Sigmoid colon (tissue), 7 donors: ENCODE measurements at places on chromosomes 13 and 19. TPM values are rescaled to one million over a fixed set of nuclear protein-coding genes. Genes with fewer than 3 reads are reported as not detected.
A peak's percentile ranks its signal among the peaks of the same experiment; 100 is the strongest.

- no peaks in the 10 kb centered on the region for H3K36me3 ChIP-seq
- DNase-seq: no peak
- H3K27me3 ChIP-seq: no peaks in the 10 kb centered on the region
Measured at GRCh38 chr13:31826521-31826920, 87.2 kb downstream of the RXFP2 start.

SUGP1 gene
- 36.7 TPM for polyA plus RNA-seq

KRTDAP gene
- polyA plus RNA-seq: not detected

- no peak overlapping the region for H3K4me3 ChIP-seq
- H3K4me1 ChIP-seq: no peaks in the 10 kb centered on the region
- H3K27me3 ChIP-seq: peaks cover 47% of the 10 kb centered on the region
- DNase-seq: peak; percentile 72
Measured at GRCh38 chr19:13588957-13589833, 82.9 kb upstream of the CACNA1A start.

GRCh38 chr13:45511310-45512097 is 46.8 kb downstream of the COG3 start:
- no peak for DNase-seq
- no peaks in the 10 kb centered on the region for H3K4me1 ChIP-seq
- H3K27me3 ChIP-seq: no peaks in the 10 kb centered on the region
- H3K36me3 ChIP-seq: peaks cover 33% of the 10 kb centered on the region
- H3K4me3 ChIP-seq: no peak overlapping the region

DNA sequence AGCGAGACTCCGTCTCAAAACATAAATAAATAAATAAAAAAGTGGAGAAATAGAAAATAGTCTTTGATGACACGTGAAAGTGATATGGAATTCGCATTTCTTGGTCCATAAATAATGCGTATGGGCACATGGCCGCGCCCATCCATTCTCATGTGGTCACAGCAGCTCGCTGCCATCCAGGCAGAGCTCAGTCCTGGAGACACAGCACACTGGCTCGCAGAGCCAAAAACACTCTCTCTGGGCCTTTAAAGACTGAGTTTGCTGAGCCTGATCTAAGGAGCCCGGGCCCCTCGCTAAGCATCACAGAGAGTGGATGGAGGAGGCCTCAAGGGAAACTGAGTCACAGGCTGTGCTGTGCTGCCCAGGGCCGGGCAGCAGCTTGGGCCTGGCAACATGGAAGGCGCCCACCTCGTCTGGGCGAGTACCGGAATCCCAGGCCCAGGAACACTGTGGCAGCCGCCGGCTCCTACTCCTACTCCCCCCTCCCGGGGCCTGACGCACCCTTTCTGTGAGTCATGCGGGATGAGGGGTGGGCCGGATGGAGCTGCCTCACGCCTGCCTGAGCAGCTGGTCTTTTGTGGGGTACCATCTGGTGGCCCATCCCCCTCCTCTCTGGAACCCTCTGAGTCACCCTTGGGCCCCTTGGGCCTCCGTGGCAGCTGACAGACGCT is 28.9 kb upstream of the CACTIN start:
- H3K36me3 ChIP-seq: peaks cover 97% of the 10 kb centered on the region
- peak overlapping the region; percentile 57 for H3K27ac ChIP-seq
- no peaks in the 10 kb centered on the region for H3K27me3 ChIP-seq
- H3K4me3 ChIP-seq: no peak overlapping the region
- no peaks in the 10 kb centered on the region for H3K4me1 ChIP-seq
- no peak for DNase-seq

TUBA3C gene
- polyA plus RNA-seq: not detected

DNA sequence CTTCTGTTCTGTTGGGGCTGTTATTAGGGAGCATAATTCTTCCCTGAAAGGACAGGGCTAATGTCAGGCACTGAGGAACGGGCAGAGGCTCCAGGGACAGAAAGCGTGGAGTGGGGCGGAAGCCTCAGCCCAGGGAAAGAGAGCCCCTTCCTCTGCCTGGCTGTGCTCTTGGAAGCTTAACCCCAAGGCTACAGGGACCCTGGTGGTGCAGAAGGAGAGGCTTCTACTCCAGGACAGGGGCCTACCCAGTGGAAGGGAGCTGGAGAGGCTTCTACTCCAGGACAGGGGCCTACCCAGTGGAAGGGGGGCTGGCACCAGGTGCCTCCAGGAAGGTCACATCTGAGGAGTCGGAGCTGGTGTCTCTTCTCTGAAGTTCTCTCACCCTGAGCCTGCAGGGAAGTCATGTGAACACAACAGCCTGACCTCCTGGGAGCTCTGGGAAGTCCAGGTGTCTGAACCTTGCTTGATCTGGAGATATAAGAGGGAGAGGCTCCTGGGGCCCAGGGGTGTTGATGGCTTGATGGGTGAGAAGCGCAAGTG is 159.5 kb upstream of the SOX1 start:
- peak; percentile 41 for DNase-seq
- no peaks in the 10 kb centered on the region for H3K4me1 ChIP-seq
- H3K36me3 ChIP-seq: no peaks in the 10 kb centered on the region
- no peaks in the 10 kb centered on the region for H3K27me3 ChIP-seq
- H3K27ac ChIP-seq: no peak overlapping the region
- no peak overlapping the region for H3K4me3 ChIP-seq

- H3K27ac ChIP-seq: no peak overlapping the region
- H3K4me1 ChIP-seq: no peaks in the 10 kb centered on the region
- no peak for DNase-seq
- H3K4me3 ChIP-seq: no peak overlapping the region
- no peaks in the 10 kb centered on the region for H3K36me3 ChIP-seq
Measured at GRCh38 chr13:111552891-111553655, 232.6 kb downstream of the TEX29 start.

DNA sequence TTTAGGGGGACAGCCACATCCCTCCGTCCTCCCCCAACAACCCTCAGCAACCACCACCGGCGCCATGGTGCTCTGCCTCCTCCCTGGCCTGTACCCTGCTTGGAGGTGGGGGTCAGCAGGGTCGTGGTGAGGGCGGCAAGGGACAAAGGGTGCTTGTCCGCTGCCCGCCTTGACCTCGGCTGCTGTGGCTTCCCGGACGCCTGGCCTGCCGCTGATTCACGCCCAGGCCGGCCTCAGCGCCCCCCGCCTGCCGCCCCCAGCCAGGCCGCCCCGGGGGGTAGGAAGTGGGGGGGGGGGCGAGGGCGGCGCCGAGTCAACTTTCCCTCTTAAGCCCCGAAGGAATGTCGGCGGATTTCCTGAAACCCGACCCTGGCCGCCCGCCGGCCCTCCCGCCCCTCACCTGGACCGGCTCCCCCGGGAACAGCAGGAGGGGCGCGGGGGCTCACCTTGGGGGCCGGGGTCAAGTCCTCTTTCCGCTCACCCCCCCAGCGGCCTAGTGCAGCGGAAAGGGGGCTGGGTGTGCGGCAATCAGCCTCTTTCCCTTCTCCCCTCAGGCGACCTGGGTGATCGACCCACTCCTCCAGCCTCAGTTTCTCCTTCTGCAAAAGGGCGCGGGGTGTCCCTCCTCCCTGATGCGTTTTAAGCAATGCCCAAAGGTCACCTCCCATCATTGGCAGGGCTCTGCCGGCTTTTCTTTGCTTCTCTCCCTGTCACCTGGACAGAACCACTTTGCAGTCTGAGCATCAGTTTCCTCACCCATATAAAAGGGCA is 1.9 kb upstream of the TMEM59L start:
- no peak for DNase-seq
- no peak overlapping the region for H3K27ac ChIP-seq
- peaks cover 48% of the 10 kb centered on the region for H3K4me1 ChIP-seq
- peaks cover 96% of the 10 kb centered on the region for H3K27me3 ChIP-seq
- no peak overlapping the region for H3K4me3 ChIP-seq

DNA sequence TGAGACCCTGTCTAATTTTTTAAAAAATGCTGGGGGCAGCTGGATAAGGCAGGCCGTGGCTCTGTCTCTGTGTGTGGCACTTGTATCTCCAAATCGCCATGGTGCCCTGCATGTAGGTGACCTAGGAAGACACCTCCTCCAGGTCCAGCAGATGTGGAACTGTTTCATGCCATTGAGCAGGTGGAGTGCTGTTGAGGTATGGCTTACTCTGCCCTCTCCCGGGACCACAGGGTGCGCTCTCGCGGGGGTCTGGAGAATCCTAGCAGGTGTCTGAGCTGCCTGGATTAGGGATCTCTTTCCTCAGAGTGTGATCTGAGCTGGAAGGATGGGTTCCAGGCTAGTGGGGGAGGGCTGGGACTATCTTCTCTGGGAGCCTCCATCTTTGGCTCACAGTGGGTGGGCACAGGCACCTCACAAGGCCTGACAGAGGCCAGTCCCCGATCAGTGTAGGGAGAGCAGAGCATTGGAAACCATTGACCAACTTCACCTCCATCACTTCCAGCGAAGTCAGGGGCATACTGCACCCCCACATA is 67.7 kb upstream of the TM9SF2 start:
- H3K4me1 ChIP-seq: no peaks in the 10 kb centered on the region
- H3K27ac ChIP-seq: no peak overlapping the region
- no peaks in the 10 kb centered on the region for H3K27me3 ChIP-seq
- H3K4me3 ChIP-seq: no peak overlapping the region
- no peak for DNase-seq

DNA sequence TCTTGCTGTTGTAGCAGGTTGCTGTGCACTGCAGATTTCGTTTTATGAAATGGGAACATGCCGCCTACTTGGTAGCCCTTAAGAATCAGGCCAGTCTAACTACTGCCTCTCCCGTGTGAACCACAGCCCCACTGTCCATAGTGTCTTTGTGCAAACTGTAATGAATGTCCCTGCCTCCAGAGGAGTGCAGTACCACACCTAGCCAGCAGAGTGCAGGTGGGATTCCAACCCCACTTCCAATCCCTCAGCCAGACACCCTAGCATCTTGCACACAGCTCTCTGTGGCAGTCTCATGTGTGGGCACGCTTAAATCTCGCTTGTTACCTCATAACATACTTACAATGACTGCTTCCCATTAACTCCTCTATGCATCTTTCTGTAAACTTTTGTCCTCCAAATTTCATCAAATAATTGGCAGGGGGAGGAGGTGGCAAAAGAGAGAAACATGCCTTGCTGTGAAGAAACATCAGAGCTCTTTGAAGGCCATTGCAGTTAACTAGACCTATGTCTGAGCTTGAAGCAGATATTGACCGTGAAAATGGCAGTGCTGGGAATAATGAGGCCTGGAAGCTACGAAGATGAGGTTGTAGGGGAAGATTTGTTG is 47.2 kb downstream of the ZAR1L start:
- H3K27ac ChIP-seq: no peak overlapping the region
- DNase-seq: no peak
- no peak overlapping the region for H3K4me3 ChIP-seq
- H3K4me1 ChIP-seq: peaks cover 6% of the 10 kb centered on the region
- no peaks in the 10 kb centered on the region for H3K27me3 ChIP-seq

GRCh38 chr19:5873617-5874199 is 3.4 kb upstream of the FUT5 start:
- no peak for DNase-seq
- H3K27me3 ChIP-seq: no peaks in the 10 kb centered on the region
- H3K36me3 ChIP-seq: no peaks in the 10 kb centered on the region
- no peak overlapping the region for H3K4me3 ChIP-seq
- no peak overlapping the region for H3K27ac ChIP-seq

SERPINE3 gene
- not detected for polyA plus RNA-seq

- no peak overlapping the region for H3K4me3 ChIP-seq
- peaks cover 10% of the 10 kb centered on the region for H3K27me3 ChIP-seq
- H3K27ac ChIP-seq: no peak overlapping the region
- H3K4me1 ChIP-seq: no peaks in the 10 kb centered on the region
- H3K36me3 ChIP-seq: no peaks in the 10 kb centered on the region
Measured at GRCh38 chr19:50546527-50547221, 21.6 kb downstream of the LRRC4B start.

GRCh38 chr13:43009506-43009905 is 13.9 kb upstream of the DNAJC15 start:
- H3K36me3 ChIP-seq: no peaks in the 10 kb centered on the region
- no peaks in the 10 kb centered on the region for H3K4me1 ChIP-seq
- no peak for DNase-seq
- no peak overlapping the region for H3K4me3 ChIP-seq
- H3K27ac ChIP-seq: no peak overlapping the region

DNA sequence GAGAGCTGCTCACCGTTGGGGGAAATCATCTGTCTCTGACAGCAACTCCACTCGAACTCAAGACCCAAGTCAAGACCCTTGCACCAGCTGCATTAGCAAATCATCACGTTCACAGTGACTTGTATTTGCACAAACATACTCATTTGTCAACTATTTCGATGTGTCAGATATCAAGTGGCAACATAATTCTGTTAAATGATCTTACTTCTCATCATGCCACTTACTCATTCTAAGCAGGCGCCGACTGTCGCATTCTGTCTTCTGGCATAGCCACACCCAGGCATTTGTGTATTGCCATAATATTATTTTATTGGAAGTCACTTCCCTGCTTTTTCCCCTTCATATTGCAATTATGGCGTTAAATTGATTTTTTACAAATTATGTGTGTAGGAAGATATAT is 23.0 kb upstream of the ATP1A3 start:
- H3K4me1 ChIP-seq: peaks cover under 1% of the 10 kb centered on the region
- DNase-seq: no peak
- no peak overlapping the region for H3K27ac ChIP-seq
- no peaks in the 10 kb centered on the region for H3K27me3 ChIP-seq

RPS5 gene
- polyA plus RNA-seq: 1,097 TPM

GRCh38 chr13:26882731-26883130 is 122.1 kb upstream of the GPR12 start:
- no peak overlapping the region for H3K27ac ChIP-seq
- no peak for DNase-seq
- H3K4me3 ChIP-seq: no peak overlapping the region
- H3K4me1 ChIP-seq: peaks cover 10% of the 10 kb centered on the region

DNA sequence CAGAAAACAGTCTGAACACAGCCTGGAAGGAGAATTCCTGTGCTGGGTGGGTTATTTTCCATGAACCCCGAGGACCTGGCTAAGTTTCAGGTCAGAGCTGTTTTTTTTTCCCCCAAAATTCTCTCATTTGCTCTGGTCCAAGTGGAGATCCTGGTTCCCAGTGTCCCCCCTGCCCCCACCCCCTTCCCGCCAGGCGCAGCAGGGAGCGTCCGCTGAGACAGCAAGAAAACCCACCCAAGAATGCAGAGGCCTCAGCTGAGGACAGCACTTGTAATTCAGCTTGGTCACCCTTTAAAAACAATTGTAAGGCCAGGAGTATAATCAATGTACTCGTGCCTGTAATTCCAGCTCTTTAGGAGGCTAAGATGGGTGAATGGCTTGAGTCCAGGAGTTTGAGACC is 11.4 kb upstream of the TSPAN16 start:
- no peaks in the 10 kb centered on the region for H3K4me1 ChIP-seq
- no peak for DNase-seq
- H3K27me3 ChIP-seq: no peaks in the 10 kb centered on the region
- no peaks in the 10 kb centered on the region for H3K36me3 ChIP-seq
- H3K27ac ChIP-seq: no peak overlapping the region

GRCh38 chr13:104854007-104854406 is 1681.5 kb downstream of the EFNB2 start:
- no peaks in the 10 kb centered on the region for H3K4me1 ChIP-seq
- no peak overlapping the region for H3K27ac ChIP-seq
- H3K4me3 ChIP-seq: no peak overlapping the region
